ENCODE measurements at places on chromosomes 3 and 15.

- DNase-seq = no peak
These were observed 161.7 kb downstream of the MBNL1 start for GRCh38 chr3:152430223-152431002.

GRCh38 chr3:192727032-192727847, at the start of gene FGF12:
FGF12 (minus strand) TSS chr3:192727541.
- DNase-seq = peak; percentile 48

DNA sequence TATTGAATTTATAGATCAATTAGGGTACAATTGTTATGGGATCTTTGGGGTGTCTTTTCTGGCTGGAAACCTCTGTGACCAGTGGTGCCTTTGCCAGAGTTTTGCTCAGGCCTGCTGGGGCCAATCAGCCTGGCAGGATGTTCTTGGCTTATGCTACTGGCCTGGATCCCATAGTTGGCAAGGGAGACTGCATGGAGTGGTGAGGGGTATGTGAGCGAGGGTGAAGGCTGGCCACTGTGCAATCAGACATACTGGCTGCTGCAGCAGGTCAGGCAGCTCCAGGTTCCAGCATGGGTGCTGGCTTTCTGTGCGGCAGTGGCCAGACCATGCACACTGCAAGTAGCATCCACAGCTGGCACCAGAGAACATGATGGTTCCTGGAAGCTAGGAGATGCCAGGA, 1053.2 kb upstream of the GBE1 start:
- no peak for DNase-seq

DNA sequence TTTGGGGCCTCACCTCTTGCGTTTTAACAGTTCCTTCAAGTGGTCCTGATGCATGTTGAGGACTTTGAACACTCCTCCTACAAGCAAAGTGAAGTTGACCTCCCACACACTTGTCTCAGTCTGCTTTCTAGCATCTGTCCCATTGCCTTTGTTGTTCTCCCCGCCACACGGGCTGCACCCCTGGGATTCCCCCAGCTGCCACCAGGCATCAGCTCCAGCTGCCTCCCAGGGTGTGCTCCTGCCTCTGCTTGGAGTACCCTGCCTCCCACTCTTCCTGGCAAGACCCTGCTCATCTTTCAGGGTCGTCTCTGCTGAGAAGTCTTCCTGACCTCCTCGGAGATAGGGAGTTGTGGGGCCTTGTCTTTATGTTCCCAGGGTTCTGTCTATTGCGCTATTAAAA, 52.2 kb downstream of the IGF1R start:
- no peak for DNase-seq

GRCh38 chr3:112013784-112014143, 15.0 kb downstream of the TAGLN3 start:
- DNase-seq = no peak

DNA sequence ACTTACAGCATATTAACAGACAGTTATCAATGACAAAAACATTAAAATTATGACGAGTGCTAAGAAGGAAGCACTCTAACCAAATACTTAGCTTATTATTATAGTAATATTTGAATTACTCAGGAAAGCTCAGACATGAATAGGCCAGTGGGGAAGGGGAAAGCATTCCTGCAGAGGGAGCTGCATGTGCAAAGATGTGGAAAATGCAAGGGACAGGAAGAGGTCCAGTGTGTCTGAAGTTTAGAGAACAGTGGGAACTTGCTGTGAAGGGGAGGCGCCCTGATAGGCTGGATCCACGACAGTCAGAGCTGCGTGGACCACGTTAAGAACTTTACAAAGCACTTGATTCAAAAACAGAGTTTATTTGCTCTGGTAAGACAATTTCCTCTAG, 1.2 kb upstream of the SPICE1 start:
- DNase-seq = no peak

- no peak for DNase-seq
These were observed 165.6 kb downstream of the IGF1R start for GRCh38 chr15:98813951-98814350.

- DNase-seq = no peak
These were observed 36.0 kb downstream of the NR2F2 start for GRCh38 chr15:96366526-96366877.

DNA sequence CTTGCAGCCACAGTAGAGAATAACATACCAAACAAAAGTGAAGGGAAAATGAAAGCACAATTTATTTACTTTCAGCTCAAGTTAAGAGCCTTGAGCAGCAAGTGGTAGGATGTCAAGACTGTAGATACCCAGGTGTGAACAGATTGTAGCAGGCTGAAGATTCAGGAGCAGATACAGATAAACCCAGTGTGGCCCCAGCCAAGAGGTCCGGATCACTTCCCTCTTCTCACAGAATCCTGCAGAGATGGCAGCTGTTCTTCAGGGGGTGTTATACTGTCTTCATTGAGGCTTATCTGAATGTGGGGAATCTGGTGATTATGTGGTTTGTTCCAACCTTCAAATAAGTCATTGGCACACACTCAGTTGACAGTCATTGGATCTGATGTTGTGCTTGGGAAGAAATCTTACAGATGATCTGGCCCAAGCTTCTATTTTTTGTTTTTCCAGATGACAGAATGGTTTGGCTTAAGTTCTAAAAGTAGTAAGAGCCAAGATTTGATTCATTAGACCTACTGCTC, 2.2 kb downstream of the STARD9 start:
- DNase-seq = no peak

DNA sequence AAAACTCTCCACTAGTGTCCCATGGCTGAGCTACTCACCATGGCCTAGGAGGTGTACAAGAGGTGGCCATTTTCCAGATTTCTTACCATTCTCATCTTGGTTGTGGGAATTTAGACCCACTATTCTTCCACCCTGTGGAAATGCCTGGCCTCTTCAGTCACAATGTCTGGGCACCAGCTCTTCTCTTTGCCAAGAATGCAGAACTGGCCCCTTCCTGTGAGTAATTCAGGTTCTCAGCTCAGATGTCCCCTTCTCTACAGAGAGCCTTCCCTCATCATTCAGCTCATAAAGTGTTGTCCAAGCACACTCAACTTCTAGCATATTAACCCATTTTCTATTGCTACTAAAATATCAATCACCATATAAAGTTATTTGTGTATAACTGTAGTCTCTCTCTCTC, 575.5 kb upstream of the KCNMB2 start:
- DNase-seq = no peak

- DNase-seq = no peak
These were observed 510 bp upstream of the COLQ start for GRCh38 chr3:15522016-15522415.

- no peak for DNase-seq
These were observed 166.6 kb downstream of the XXYLT1 start for GRCh38 chr3:195104340-195104739.

DNA sequence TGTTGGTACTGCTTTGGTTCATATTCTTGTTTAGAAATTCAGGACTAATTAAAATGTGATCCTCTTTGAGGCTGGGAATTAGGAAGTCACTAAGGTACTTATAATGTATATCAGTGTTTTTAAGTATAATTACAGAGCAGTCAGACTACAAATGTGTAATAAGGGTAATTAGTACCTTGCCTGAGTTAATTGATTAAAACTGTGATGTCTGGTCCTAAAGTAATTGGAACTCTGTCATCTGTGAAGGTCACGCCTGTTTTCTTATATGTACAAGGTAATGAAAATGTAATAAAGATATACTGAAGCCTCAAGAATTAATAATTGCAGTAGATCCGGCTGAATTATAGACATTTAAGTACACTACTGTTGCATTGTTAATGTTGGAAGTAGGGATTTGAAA, 32.8 kb downstream of the RIOX2 start:
- DNase-seq = peak; percentile 50

DNA sequence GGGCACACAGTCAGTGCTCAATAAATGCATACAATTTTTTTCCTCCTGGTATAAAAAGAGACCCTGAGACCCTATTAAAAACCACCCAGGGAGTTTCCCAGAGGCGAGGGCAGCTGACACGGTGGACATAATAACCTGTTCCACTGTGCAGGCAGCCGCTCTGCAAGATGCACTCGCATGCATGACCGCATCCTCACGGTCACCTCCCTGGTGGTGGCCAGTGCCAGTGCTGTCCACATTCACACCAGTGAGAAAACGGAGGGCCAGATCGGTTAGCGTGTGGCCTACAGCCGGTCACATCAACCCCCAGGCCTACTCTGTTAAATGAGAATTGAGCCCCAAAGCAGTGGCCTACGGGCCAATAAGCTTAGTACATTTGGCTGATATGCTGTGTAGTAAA, 24.8 kb downstream of the SH3BP5 start:
- no peak for DNase-seq

DNA sequence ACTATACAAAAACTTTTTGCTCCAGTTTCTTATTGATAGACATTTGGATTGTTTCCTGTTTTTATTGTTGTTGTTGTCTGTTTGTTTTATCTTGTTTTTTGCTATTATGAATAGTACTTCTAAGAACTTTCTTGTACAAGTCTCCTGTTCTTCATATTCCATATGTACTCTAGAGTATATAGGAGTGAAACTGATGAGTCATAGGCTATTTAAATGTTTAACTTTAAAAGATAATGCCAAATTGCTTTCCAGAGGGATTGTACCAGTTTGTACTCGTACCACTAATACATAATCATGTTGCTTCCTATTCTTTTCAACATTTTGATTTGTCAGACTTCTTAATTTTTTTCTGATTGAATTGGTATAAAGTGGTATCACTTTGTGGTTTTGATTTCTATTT, 19.6 kb downstream of the LRRC49 start:
- no peak for DNase-seq

DNA sequence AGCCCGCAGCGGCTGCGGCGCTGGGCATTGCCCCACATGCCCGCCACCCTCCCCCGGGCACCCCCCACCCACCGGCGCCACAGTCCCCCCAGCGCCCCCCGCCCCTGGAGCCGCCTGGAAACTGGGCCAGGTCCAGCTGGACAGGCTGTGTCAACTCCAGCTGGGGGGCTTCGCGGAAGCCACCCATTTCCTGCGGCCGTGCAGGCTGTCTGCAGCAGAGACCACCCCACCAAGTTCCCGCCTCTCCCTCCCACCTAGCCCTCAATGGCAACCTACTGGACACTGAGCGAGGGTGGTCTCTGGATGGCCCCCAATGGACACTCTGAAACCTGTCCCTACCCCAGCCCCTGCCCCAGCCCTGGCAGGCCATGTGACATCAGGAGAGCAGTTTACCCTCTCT, 62.8 kb upstream of the GATA2 start:
- no peak for DNase-seq

DNA sequence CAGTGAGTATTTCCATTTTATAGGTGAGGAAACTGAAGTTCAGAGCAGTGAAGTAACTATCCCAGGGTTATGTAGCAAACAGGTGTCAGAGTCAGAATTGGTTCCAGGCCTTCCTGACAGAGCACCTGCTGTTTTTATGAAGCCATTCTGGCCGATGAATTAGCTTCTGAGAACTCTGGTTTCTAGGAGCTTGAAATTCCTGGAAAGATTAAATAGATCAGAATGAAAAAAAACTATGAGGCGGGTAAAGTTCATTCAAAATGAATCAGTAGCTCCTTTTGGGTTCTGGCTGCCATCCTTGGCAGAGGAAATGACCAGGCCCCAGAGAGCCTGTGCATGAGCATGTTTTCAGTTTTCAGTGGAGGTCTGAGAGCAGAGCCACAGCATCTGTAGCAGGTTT, 59.3 kb upstream of the CFAP161 start:
- no peak for DNase-seq
